ENCODE measurements at places on chromosomes 5 and 9. TPM values are rescaled to one million over a fixed set of nuclear protein-coding genes. Genes with fewer than 3 reads are reported as not detected.

DNA sequence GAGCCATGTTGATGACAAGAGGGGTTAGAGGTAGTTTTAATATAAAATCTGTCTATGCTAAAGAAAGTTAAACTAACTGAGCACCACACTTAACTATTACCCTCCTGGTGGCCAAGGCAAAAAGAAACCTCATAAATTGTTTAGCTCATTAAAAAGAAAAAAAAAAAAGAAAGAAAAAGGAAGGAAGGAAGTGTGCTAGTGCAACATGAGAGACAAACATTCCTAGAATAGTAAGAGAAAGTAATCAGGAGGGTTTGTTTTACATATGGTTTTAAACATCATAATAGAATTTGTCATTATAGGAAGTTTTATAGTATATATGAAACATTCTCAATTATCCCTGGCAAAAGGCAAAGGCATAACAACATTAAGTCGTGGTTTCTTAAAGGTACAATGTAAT is 152.3 kb downstream of the SNX18 start:
- no peak for DNase-seq

- no peak for DNase-seq
Observed at GRCh38 chr5:52690236-52690768, 97.4 kb upstream of the ITGA1 start.

DNA sequence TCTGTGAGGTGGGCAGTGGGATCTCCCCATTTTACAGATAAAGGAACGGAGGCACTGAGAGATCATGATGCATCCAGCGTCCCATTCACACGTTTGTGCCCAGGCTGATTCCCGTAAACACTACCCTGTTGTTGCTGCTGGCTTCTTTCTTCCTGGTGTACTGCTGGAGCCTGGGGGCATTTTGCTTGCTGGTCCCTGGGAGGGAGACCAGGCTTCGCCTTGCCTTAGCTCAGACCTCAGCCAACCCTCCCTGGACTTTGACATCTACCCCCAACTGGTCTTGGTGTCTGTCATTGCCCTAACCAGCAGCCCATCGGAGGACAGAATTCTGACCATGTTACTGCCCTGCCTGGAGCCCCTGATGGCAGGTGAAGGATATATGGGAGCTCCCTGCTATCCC is 82.4 kb downstream of the ZNF618 start:
- no peak for DNase-seq

The PAPPA gene
- total RNA-seq = 0.82 TPM

GRCh38 chr9:19381656-19382055 is 1.6 kb upstream of the RPS6 start:
- DNase-seq = no peak

Measured in heart left ventricle (tissue), 16 donors.